Stimulated activated CD8-positive, alpha-beta memory T cell treated with anti-CD3 and anti-CD28 coated beads, Interleukin-15, amount 100 ng/mL, for 4 hours (primary cell): ENCODE measurements at places on chromosomes 11 and 22.

DNA sequence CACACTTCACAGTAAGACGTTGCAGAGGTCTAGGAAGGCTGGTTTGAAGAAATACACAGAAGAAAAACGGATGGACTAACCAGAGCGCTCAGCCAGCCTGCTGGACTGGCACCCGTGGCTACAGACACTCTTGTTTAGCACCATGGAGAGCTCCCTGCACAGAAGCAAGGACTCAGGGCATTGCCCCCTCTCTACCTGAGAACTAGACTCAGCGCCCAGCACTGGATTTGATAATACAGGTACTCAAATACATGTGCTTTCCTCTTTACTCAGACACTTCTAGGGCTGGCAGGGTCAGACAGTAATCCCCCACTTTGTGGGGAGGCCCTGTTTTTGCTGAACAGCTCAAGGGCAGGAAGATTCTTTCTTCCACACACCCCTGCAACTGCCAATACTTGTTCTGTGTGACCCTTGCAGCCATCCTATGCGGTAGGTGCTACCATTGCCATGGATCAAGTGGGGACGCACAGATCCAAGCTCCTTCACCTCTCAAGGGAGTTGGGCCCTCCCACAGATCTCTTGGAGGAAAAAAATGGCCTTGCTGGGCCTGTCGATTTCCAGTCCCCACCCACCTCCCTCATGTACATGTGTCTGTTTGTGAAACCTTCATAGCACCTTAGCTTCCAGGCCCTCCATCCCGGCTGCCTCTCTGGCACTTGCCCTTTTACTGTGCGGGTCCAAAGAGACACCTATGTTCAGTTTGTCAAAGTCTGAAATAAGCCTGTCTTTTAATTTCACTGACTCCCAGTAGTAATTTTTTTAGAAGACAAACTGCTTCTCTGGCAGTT is 5.1 kb upstream of the P2RX6 start:
- DNase-seq: no peak

DNA sequence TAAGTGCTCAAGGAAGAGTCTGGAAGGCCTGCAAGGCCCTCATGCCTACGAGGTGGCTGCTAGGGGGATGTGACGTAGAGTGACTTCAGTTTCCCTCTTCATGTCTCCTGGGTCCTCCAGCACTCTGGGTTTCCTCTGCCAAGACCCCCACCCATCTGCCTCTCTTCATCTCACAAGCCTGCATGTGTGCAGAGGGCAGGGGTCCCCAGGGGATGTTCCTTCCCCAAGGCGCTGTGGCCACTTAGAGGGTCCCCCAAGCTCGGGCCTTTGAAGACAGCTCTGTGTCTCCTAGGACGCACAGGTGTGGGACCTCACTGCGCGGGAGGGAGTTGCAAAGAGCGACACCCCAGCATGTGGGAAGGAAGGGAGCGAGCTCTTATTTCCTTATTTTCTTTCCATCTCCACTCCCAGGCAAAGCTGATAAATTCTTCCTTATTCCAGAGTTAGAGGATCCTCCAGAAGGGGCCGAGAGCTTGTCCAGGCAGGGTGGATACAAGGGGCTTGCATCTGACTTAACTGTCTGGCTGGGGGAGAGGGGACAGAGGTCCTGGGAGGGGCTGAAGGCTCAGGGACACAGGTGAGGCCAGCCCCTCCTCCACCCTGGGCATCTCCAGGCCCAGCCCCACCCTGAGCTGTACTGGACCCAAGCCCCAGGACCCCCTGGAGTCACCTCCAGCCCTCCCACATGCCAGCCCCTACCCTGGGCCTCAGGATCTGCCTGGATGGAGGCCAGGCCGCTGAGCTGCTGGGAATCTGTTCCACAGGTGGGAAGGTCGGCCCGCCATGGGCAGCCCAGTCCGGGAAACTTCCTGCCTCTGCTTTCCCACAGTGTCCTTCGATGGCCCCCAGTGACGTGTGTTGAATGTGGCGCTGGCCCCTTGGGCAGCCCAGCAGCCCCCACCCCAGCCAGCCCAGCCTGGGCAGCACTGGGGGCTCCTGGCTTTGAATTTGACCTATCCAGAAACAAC is 59.7 kb upstream of the KCNQ1OT1 start:
- DNase-seq: no peak

GRCh38 chr22:46911346-46911745 is 148.9 kb downstream of the TBC1D22A start:
- no peak for DNase-seq

DNA sequence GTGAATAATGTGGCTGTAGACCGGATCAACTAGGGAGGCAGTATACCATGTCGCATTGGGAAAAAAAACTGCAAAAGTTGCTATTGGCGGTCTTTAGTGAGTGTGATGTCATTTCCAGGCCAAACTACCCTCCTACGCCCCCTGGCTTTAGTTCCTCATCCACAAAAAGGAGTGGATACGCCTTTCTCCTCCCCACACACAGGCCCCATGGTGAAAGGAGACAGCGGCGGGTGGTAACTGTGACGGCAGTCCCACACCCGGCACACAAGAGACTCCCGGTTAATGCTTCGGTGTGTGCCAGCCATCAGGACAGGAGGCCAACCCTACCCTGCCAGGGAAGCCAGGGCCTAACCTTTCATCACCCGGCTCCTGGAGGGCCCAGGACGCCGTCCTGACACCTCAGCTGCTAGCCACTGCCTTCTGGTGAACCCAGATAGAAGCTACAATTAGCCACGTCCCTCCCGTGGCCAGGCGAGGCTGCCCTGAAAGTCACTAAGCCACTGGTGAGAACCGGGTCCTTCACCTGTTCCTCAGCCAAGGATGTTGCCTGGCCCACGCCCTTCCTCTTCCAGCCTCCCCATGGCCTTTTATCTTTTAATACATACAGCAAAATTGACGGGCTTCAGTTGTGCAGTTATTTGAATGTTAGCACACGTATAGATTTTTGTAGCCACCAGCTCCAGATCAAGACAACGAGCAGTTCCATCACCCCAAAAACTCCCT is 10.8 kb downstream of the TP53I11 start:
- DNase-seq: no peak

DNA sequence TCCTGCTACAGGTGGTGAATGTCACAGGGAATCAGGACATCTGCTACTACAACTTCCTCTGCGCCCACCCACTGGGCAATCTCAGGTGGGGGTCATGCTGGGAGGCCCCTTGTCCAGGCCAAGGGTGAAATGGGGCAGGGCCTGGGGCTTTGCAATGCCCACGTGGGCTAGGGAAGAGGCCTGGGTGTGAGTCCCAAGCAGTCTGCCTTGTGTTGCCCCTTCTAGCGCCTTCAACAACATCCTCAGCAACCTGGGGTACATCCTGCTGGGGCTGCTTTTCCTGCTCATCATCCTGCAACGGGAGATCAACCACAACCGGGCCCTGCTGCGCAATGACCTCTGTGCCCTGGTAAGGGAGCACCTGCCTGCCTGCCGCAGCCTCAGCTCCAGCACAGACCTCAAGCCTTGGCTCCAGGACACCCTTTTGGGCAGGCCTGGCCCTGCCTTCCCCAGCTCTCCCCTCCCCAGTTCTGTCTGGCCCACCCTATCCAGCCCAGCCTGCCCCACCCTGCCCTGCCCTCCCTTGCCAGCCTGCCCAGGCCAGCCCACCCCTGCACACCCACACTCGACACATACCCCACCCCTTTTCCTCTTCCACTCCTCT is 9.1 kb upstream of the TAGLN start:
- no peak for DNase-seq

DNA sequence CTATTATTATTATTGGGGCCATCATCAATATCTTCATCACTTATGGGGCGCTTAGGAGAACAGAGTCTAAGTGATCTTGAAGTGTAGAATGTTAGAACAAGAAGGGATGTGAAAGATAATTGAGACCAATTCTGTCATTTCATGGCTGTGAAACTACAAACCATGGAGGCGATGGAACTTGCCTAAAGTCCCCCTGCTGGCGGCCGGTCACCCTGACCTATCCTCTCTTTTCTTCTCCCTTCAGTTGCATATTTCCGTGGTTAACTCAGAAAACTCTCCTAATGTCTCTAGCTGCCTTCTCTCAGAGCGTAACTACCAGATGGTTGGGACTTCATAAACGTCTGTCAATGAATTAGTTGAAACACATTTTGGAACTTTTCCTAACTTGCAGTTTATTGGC is 6.6 kb upstream of the OR4B1 start:
- no peak for DNase-seq

DNA sequence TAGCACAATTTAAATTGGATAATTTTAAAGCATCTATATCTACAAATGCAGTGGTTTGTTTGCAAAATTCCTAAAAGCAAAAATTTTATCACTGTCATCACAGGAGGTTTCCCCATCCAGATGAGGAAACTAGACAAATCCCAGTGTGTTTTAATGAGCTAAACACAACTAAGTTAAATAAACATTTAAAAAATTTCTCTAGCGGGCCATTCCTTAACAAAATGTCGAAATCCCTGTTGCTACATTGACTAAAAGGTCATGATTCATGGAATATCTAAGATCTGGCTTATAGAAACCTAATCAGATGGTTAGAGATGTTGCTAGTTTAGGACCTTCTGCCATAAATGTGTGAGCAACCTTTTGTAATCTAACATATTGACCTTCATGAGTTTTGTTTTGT is 107.3 kb upstream of the BDNF start:
- no peak for DNase-seq

DNA sequence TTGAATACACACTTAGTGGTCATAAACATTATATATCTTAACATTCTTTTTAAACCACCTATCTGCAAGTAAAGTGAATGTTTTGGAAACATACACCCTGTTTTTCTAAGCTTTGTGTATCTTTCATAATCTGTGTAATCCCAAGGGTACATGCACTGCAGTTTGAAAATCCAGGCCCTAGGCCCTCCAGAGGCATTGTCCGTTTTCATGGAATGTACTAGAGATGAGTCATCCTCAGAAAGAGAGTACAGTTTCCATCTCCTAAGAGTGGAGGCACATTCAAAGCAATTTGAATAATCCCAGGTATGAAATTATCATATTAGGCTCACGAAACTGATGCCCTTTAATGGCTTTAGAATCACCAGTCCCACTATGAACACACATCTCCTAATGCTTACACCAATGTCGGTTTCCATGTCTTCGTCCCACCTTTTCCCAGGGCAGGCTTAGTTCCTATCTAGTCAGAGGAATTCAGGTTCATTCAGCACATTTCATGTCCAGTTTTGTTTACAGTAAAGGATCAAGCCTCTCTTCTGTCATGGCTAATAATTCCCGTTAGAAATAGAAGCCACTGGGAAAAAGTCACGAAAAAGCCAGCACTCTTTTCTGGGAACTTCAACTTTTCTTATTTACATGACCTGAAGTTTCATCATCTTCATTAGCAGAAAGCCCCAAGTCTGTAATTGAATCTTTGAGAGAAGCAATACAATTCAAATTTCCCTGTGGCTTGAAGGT is 39.5 kb upstream of the CD44 start:
- DNase-seq: no peak

DNA sequence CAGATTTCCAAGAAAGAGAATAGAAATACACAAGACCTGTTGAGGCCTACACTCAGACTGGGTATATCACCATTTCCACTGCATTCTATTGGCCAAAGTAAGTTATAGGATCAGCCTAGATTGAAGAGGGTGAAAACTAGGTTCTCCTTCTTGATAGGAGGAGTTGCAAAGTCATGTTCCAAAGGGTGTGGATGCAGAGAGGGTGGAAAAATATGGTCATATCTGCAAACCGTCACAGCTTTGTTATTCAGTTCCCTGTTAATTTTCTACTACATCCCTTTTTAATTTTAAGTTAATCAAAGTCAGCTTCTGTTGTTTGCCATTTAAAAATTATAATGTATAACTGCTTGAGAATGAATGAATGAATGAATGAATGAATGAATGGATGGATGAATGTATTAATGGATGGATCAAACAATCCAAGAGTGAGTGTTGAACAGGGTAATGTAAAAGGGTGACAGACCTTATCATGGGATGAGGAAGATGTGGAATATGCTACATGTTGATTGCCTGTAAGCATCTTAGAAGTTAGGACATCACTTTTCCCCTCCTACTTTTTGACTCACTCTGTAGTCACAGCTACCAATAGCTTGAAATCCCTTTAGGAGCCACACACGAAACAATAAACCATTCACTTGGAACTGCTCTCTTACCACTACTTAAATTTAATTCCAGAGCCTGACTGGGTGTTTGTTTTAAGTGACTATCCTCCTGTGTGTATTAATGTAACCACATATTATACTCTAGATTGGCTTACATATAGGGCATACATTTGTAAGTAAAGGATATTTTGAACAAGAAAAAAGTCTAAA is 121.5 kb downstream of the CCDC34 start:
- no peak for DNase-seq

GRCh38 chr22:39940757-39941305 is 19.4 kb upstream of the TMA7B start:
- DNase-seq: no peak

- DNase-seq: no peak
Observed at GRCh38 chr11:64088162-64089026, 52.7 kb downstream of the FLRT1 start.

DNA sequence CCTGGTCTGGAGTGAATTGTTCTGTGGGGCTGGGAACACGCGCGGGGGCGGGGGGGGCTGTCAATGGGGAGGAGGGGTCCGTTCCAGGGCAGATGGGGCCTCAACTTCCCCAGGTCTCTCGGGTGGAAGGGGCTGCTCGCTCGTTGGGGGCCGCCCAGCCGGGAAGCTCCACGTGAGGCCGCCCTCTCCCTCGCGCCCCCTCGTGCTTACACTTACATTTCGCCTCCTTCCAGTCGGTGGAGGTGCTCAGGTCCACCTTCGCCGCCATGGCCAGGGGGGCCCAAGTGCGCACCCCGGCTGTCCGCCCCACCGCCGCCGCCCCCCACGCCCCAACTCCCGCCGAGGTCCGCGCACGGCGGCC is 452 bp downstream of the MACROD1 start:
- DNase-seq: no peak

DNA sequence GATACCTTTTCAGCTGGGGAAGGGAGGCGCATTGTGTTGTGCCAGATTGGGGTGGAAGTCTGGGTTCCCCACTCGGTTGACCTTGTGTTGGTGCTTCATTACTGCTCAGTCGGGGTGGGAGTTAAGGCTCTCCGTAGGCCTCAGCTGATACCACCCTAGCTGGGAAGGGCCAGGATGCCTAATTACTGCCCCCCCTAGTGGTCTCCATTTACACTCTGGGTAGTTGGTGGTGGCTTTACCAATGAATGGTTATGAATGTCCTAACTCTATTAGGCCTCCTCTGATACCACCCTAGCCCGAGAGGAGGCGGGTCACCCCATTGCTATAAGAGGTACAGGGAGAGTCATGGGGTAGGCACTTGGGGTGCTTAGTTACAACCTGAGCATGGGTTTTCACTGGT is 27.5 kb upstream of the HIKESHI start:
- no peak for DNase-seq
